Stimulated activated CD8-positive, alpha-beta memory T cell treated with anti-CD3 and anti-CD28 coated beads, Interleukin-4, amount 100 ng/mL, for 24 hours (primary cell): ENCODE measurements at places on chromosomes 4 and X.

DNA sequence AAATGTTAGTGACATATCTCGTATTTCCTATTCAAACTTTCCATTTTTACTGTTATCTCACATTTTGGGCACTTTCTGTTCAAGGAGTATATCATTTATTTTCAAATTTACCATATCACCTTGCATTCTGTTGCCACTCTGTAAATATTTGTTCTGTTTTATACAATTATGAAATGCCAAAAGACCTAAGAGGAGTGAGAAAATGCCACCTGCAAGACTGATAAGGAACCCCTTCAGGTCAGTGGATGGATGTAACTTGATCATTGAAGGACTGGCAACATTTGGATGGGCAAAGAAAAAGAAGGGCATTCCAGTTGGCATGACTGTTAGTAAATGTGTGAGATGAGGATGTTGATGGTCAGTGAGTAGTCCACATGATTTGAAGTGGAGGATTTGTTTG lies 79.1 kb downstream of the OTC start:
- DNase-seq = no peak

GRCh38 chrX:131068945-131069719 lies 11.0 kb downstream of the ARHGAP36 start:
- no peak for DNase-seq

GRCh38 chr4:34170946-34171345 lies 2073.4 kb downstream of the ARAP2 start:
- no peak for DNase-seq

- DNase-seq = no peak
Measured at GRCh38 chr4:139791681-139792080, 126.1 kb downstream of the MGST2 start.

- no peak for DNase-seq
Measured at GRCh38 chr4:38034986-38035882, 75.0 kb downstream of the PTTG2 start.

GRCh38 chr4:189548484-189549125 lies 392.1 kb upstream of the FRG1 start:
- no peak for DNase-seq

- no peak for DNase-seq
Measured at GRCh38 chrX:17585006-17585405, 152.3 kb upstream of the SCML1 start.

DNA sequence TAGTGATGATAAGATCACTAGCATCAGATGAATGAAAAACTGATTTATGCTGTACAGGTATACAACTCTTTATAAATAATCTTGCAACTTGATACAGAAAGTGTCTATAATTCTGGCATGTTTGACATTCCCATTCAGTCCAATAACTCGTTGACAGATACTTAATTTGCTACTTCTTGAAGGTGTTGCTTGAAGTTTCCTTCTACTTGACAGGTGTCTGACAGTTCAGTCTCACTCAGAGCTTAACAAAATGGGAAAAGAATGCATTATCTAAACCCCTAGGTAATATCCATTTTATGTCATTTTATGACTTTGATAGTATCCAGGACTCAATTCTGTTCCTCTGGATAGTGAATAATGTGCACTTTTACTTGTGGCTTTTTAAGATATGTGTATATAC lies 508.9 kb downstream of the GRID2 start:
- no peak for DNase-seq

GRCh38 chr4:87516683-87517082 lies 12.5 kb downstream of the SPARCL1 start:
- no peak for DNase-seq

GRCh38 chrX:39480963-39481362 lies 616.8 kb downstream of the BCOR start:
- DNase-seq = no peak

DNA sequence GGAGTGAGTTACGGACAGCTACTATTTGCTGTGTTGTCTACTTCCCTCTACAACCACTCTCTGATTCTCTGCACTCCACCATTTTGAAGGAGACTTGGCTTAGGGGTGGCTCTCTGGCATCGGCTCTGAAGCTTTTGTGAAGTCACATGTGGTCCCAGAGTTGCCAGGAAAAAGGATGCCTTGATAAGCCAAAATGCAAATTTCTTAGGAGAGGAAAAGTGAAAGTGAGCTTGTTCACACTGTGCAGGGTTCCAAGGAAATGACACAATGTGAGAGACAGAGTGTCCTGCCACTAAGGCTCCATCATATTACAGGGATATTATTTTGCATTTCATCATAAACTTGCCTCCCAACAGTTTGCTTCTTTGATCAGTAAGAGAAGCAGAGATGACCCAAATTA lies 7.2 kb downstream of the PHOX2B start:
- DNase-seq = no peak

DNA sequence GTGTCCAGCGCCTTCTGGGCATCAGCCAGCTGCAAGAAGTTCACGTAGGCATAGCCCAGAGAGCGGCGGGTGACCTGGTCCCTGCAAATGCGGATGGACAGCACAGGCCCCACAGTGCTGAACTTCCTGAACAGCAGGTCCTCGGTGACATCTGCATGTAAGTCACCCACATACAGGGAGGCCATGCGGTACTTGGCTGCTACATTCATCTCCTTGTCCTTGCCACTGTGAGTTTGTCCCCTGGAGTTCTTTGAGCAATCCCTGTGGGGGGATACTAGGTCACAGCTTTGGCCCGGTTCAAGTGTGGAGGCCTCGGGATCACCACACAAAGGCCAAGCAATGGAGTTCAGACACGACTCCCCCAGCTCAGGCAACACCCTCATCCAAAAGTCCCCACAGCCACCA lies 776 bp downstream of the PABPC4L start:
- no peak for DNase-seq

GRCh38 chr4:114046331-114046730 lies 66.9 kb upstream of the ARSJ start:
- no peak for DNase-seq

GRCh38 chr4:55012363-55013230 lies 112.8 kb downstream of the KDR start:
- no peak for DNase-seq

DNA sequence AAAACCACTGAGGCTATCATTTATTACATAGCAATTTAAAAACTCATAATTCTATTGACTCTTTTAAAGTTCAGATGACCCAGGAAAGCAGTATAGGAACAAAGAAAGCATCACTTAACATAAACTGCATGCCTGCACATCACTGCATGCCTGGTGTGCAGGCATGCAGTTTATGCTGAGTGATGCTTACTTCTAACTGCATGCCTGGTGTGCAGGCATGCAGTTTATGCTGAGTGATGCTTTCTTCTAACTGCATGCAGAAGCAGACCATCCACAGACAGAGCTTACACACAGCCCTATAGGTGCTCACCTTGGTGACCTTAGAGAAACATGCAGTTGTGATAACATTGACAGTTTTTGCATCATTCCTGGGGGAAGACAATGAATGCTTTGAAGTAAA lies 17.0 kb downstream of the SDAD1 start:
- no peak for DNase-seq

DNA sequence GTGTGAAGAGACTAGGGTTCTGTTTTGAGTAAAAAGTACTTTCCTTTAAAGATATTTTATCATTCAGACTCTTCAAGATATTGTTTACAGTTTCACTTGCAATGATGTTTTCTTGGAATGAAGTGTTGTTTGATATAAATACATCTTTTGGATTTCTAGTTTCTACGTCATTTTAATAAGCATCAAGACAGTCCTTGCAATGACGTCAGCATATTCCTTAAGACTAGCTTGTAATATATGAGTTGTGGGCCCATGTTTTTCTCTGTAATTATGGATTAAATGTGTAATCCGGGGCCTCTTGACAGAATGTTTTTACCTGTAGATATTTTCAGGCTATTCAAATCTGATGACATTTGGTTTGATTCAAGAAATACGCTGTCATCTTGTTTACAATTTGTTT lies 66.1 kb downstream of the RBMX2 start:
- DNase-seq = no peak

DNA sequence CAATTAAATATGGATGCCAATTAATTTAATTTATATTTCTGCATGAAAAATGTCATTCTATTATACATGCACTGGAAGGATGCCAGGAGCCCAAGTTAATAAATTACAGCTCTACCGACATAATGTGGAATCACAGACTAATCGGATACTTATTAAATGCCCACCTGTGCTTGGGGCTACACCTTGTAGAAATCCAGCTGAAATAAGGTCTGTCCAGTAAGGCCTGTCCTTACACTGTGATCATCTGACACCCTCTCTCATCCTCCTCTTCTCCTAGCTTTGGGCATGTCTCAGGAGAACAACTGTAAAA lies 6.0 kb upstream of the SHISA3 start:
- no peak for DNase-seq

DNA sequence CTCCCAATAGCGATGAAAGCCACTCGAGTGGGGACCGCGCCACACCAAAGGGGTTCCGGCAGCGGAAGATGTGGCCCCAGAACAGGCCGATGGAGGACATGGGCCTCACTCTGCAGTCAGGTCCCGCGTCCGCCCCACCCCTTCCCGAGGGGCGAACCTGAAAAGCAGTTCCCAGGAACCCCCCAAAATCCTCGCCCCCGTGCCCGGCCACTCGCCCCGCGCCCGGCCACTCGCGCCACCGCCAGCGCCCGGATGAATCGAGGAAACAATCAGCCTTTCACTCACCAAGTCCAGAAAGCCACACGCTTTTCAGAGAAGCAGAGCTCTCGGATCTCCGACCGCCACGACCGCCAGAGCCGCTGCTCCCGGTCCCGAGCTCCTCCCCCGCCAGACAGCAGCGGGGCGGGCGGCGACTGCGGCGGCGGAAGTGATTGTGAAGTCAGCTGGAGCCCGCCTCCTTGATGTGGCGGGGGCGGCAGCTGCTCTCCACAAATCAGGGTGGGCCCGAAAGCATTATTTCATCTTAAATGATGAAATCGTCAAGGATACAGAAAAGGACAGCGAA lies at the start of gene PJA1:
Gene PJA1, minus strand, starts transcription at position 367 of the 565 bp plus-strand sequence. CDS start 2,380 bp downstream, outside the sequence.
- DNase-seq = peak; percentile 59

GRCh38 chrX:96435378-96436035 lies 249.1 kb upstream of the DIAPH2 start:
- no peak for DNase-seq
